Activated CD4-positive, alpha-beta T cell treated with anti-CD3 and anti-CD28 coated beads, Interleukin-2, amount 10 ng/mL, durations not matched to agents 7 days and 5 days (primary cell): ENCODE measurements at places on chromosomes 16 and 17. TPM values are rescaled to one million over a fixed set of nuclear protein-coding genes. Genes with fewer than 3 reads are reported as not detected.

DNA sequence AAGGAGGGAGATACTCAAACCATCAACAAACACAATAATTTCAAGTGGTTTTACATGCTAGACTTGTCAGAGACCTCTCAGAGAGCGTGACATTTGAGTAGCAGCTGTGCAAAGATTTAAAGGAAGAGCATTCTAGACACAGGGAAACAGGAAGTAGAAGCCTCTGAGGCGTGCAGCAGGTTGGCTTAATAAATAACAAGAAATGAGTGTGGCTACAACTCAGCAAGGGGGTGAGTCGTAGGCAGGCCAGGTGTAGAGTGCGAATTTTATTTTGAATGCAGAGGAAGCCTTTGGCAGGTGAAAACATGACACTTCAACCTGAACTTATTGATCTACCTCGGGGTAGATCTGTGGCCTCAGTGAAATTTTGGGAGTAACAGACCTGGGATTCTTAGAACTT lies 73.2 kb upstream of the MRTFB start:
- DNase-seq = peak; percentile 20
- H3K27me3 ChIP-seq = peaks cover 4% of the 10 kb centered on the region
- peak overlapping the region; percentile 68 for H3K27ac ChIP-seq
- H3K36me3 ChIP-seq = no peaks in the 10 kb centered on the region
- H3K4me3 ChIP-seq = no peak overlapping the region
- peaks cover 26% of the 10 kb centered on the region for H3K4me1 ChIP-seq

CDH1 gene
- 0.69 TPM for total RNA-seq

- H3K4me3 ChIP-seq = no peak overlapping the region
- DNase-seq = no peak
- H3K4me1 ChIP-seq = no peaks in the 10 kb centered on the region
- H3K27ac ChIP-seq = no peak overlapping the region
These were observed 88.8 kb upstream of the ANKFN1 start for GRCh38 chr17:56064506-56064905.

DNA sequence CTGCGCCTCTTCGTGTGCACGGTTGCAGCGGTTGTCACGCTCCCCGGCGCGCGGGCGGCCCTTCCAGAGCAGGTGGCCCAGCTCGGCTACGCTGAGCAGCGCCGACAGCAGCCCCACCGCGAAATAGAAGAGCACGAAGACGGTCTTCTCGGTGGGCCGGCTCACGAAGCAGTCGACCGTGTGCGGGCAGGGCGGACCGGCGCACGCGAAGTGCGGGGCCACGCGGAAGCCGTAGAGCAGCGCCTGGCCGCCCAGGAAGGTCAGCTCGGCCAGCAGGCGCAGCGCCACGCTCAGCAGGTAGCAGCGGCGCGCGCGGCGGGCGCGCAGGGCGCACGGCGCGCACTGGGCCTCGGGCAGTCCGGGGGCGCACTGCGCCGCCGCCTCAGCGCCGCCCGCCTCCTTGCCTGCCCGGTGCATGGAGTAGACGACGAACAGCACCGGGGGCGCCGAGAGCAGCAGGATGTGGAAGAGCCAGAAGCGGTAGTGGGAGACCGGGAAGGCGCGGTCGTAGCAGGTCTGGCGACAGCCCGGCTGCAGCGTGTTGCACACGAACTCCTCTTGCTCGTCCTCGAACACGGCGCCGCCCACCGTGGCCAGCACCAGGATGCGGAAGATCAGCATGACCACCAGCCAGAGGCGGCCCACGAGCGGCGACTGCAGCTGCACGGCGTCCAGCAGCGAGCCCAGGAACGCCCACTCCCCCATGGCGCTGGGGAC lies 1.3 kb downstream of the GJD3 start:
- H3K36me3 ChIP-seq = no peaks in the 10 kb centered on the region
- DNase-seq = peak; percentile 44
- peaks cover 12% of the 10 kb centered on the region for H3K27me3 ChIP-seq

DNA sequence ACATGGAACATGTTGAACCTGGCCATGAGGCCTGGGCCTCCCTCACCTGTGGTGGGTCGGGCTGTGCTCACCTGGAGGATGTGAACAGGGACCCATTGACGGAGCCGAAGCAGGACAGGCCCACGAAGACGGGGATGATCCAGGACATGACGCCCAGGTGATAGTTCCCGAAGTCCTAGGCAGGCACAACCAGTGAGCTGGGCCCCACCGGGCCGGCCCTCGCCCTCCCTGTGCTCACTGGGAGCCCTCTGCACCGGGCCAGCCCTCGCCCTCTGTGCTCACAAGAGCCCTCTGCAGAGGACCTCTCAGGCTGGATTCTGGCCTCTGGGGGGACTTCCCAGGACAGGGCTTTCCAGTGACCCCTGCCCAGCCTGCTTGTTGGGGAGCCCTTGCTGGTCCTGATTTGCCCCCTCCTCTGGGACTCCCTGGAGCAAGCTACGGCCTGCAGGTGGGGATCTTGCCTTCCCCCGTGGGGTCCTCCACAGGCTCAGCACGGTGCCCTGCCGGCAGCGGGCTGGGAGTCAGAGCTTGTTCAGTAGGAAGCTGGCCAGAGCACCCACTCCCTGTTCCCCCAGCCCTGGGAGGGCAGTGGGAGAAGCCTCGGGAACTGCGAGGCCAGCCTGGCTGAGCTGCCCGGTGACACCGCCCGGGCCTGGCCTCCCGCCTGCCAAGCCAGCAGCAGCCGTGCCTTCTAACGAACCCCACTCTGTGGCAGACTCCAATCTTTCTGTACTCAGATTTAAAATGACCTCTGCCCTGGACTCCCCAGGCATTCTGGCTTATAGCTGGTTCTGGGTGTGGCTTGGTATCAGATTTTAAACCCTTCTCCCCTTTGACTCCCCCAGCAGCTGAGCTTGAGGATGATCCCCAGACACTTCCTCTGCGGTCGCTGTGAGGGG lies 30.4 kb downstream of the SLC7A5 start:
- H3K27ac ChIP-seq = no peak overlapping the region
- H3K4me3 ChIP-seq = no peak overlapping the region
- DNase-seq = no peak
- H3K36me3 ChIP-seq = peaks cover 34% of the 10 kb centered on the region
- H3K27me3 ChIP-seq = no peaks in the 10 kb centered on the region

GRCh38 chr16:63061319-63061718 lies 1025.1 kb upstream of the CDH8 start:
- no peaks in the 10 kb centered on the region for H3K4me1 ChIP-seq
- H3K27ac ChIP-seq = no peak overlapping the region
- no peak for DNase-seq
- no peaks in the 10 kb centered on the region for H3K36me3 ChIP-seq
- H3K4me3 ChIP-seq = no peak overlapping the region

CDH13 gene
- not detected for total RNA-seq

UNC13D gene
- total RNA-seq = 161 TPM

- H3K4me1 ChIP-seq = peaks cover 32% of the 10 kb centered on the region
- H3K27ac ChIP-seq = peak overlapping the region; percentile 14
- no peaks in the 10 kb centered on the region for H3K27me3 ChIP-seq
- H3K36me3 ChIP-seq = peaks cover 34% of the 10 kb centered on the region
- no peak overlapping the region for H3K4me3 ChIP-seq
- DNase-seq = no peak
These were observed 4.9 kb downstream of the KCTD2 start for GRCh38 chr17:75051941-75052340.

CACNA1H gene
- 3.6 TPM for total RNA-seq

GRCh38 chr17:35236821-35237220 lies 6.1 kb upstream of the SLFN5 start:
- peaks cover 56% of the 10 kb centered on the region for H3K4me1 ChIP-seq
- H3K27ac ChIP-seq = no peak overlapping the region
- H3K27me3 ChIP-seq = no peaks in the 10 kb centered on the region
- no peak for DNase-seq

DNA sequence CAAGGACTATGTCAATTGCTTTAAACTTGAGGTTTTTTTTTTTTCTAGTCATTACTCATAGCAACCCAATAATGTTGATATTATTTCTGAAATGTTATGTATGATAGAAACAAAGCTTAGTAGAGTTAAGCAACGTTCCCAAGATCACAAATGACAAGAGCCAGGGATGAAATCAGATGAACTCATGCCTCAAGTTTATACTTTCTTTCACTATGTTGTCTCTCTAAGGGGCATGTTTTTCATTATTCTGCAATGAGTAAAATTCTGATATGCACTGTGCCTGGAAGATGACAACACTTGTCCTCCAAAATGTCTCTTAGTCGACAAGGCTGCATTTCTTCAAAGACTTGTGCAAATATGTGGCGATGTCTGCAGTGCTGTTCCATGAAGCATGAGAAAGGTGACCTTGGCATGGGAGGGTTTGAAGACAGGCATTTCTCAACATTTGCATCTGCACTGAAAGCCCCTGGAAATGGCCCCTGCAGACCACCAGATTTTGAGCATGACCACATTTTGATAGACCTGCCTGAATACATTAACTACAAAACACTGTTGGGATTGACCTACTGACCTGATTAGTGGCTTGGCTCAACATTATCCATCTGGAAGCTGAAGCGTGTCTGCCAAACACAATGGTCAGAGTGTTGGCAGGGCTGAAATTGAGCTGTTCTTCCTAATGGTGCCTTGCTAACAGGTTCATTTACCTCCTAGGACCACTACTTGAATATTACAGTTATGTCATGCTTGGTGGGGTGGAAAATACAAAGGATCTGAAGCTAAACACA lies 1027.5 kb downstream of the CDH11 start:
- no peaks in the 10 kb centered on the region for H3K27me3 ChIP-seq
- no peaks in the 10 kb centered on the region for H3K4me1 ChIP-seq
- H3K36me3 ChIP-seq = no peaks in the 10 kb centered on the region
- H3K4me3 ChIP-seq = no peak overlapping the region
- DNase-seq = no peak
- H3K27ac ChIP-seq = no peak overlapping the region

HOXB8 gene
- total RNA-seq = not detected

DNA sequence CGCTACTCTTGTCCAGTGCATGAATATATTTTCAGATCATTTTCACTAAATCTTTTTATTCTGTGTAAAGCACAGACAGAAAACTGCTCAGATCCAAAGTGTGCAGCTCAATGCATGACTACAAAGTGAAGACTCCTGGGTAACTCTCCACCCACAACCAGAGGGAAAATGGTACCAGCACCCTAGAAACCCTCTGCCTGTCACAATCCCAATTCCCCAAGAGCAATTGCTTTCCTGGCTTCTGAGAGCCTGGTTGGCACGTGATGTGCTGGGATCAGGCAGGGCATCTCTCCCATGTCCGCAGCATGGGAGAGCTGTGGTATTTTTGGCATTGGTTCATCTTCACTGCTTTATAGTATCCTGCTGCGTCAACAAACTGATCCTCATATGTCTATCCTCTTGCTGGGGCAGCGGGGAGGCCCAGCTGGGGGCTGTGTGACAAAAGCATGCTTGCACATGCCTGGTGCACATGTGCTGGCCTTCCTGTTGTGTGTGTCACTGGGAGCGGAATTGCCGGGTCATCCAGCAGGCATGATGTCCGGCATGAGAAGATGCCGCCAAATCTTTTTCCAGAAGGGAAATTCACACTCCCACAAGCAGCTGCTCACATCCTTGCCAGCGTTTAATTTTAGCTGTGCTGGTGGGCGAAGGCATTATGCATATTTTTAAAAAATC lies 278.9 kb upstream of the FOXF1 start:
- no peaks in the 10 kb centered on the region for H3K27me3 ChIP-seq
- no peaks in the 10 kb centered on the region for H3K4me1 ChIP-seq
- no peak for DNase-seq
- H3K36me3 ChIP-seq = no peaks in the 10 kb centered on the region
- H3K4me3 ChIP-seq = no peak overlapping the region

DNA sequence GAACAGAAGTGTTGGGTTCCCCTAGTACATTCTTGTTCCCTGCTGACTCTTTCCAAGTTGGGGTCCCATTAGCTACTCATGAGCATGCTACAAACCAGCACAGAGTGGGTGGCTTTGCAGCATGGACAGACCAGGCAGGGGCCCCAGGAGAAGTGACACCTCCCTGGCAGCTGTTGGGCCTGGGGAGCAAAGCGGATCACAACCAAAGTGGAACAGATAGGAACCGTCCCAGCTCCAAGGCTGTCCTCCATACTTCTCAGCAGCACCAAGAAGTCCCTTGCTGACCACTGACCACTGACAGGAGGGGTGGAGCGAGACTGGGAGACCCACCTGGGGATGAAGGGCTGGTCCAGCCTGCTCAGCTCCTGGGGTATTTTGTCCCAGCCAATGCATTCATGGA lies 12.4 kb upstream of the GFAP start:
- no peaks in the 10 kb centered on the region for H3K27me3 ChIP-seq
- no peaks in the 10 kb centered on the region for H3K4me1 ChIP-seq
- H3K36me3 ChIP-seq = peaks cover 43% of the 10 kb centered on the region
- DNase-seq = no peak
- H3K27ac ChIP-seq = no peak overlapping the region

GRCh38 chr17:82301916-82302567 lies 15.4 kb downstream of the CD7 start:
- peaks cover 92% of the 10 kb centered on the region for H3K4me1 ChIP-seq
- no peaks in the 10 kb centered on the region for H3K36me3 ChIP-seq
- H3K4me3 ChIP-seq = peak overlapping the region; percentile 70
- no peaks in the 10 kb centered on the region for H3K27me3 ChIP-seq
- peak; percentile 59 for DNase-seq

CSH1 gene
- not detected for total RNA-seq

GRCh38 chr16:27225536-27226360 lies 22.4 kb downstream of the KDM8 start:
- DNase-seq = no peak
- peaks cover 53% of the 10 kb centered on the region for H3K36me3 ChIP-seq
- no peaks in the 10 kb centered on the region for H3K27me3 ChIP-seq
- H3K4me1 ChIP-seq = peaks cover 53% of the 10 kb centered on the region
- H3K27ac ChIP-seq = peak overlapping the region; percentile 20
- H3K4me3 ChIP-seq = no peak overlapping the region

DNA sequence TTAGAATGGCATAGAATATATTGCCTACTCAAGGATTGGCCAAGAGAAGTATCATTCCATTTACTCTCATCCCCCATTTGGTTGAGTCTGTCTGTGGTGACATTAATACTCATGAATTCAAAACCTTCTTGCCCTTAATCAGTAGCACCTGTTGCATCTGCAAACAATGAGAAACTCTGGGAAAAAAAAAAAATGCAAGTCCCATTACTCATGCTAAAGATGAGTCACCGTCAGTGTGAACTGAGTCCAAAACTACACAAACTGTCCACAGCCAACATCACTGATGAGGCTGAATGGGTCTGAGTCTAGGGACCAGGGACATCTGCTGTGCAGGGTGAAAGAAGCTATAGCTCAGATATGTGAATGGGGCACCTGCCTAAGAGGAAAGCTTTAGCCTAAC lies 96.9 kb upstream of the ADAMTS18 start:
- no peak overlapping the region for H3K27ac ChIP-seq
- peaks cover 3% of the 10 kb centered on the region for H3K27me3 ChIP-seq
- DNase-seq = no peak
- H3K4me3 ChIP-seq = no peak overlapping the region
- no peaks in the 10 kb centered on the region for H3K36me3 ChIP-seq

- DNase-seq = no peak
- H3K4me1 ChIP-seq = peaks cover 34% of the 10 kb centered on the region
- H3K4me3 ChIP-seq = no peak overlapping the region
- peaks cover 34% of the 10 kb centered on the region for H3K36me3 ChIP-seq
These were observed 27.8 kb downstream of the KNOP1 start for GRCh38 chr16:19690196-19690595.

PRR11 gene
- 95.2 TPM for total RNA-seq
